GM12878 (cell line): ENCODE measurements at places on chromosomes 2 and 18. TPM values are rescaled to one million over a fixed set of nuclear protein-coding genes. Genes with fewer than 3 reads are reported as not detected.

GRCh38 chr2:75340560-75340959 is 141.2 kb upstream of the TACR1 start:
- no peak overlapping the region for H3K4me3 ChIP-seq
- no peak overlapping the region for H3K27ac ChIP-seq
- no peaks in the 10 kb centered on the region for H3K4me1 ChIP-seq
- DNase-seq: no peak
- no peaks in the 10 kb centered on the region for H3K36me3 ChIP-seq

DNA sequence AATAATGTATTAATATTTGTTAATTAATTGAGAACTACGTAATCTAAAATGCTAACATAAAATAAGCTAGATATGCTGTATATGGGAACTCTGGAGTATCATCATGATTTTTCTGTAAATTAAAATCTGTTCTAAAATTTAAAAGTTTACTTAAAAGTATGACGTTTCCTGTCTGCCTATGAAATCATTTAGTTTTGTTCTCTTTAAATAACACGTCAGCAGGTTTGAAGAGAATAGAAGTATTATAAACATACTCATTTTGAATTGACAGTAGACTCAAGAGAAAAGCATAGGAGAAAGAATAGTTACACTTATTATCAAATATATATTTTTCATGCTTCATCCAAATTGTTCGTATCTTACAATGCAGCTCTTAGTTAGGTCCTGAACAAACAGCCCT is 19.1 kb upstream of the ZNF804A start:
- no peaks in the 10 kb centered on the region for H3K36me3 ChIP-seq
- H3K4me1 ChIP-seq: no peaks in the 10 kb centered on the region
- H3K27me3 ChIP-seq: no peaks in the 10 kb centered on the region
- no peak overlapping the region for H3K4me3 ChIP-seq
- H3K27ac ChIP-seq: no peak overlapping the region

GRCh38 chr2:64244037-64244416 is 99.8 kb upstream of the PELI1 start:
- no peaks in the 10 kb centered on the region for H3K36me3 ChIP-seq
- no peaks in the 10 kb centered on the region for H3K4me1 ChIP-seq
- no peak overlapping the region for H3K27ac ChIP-seq
- no peak overlapping the region for H3K4me3 ChIP-seq
- no peak for DNase-seq

DNA sequence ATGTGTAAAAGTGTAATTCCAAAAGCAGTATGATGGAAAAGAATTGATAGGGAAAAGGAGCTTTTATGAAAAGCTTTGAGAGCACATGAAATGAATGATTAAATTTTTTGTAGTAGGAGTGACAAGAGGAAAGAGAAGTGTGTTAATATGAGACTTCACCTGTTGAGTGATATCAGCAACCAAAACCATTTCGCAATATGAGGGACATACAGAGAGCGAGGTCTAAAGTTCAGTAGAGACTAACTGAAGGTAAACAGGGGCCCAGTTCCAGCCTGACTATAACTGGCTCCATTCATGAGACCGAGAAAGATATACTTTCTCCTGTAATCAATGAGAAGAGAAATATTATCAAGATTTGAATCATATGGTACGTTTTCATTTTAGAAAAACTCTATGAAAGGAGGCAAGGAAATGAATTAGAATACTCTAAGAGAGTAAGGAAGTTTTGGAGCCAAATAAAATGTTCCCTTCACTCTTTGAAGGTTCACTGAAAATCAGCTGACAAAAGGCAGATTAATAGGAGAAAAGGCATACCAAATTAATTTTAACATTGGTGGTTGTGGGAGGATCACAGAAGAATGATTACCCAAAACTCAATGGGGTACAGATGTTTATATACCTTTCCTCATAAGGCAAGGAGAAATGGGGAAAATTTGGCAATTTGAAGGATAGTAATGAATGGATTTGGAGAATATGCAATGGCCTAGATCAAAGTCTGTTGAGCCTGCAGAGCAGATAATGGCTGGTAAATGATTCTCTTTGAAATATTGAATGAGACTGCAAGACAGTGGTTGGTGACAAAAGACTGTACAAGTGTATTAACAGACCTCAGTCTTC is 932.2 kb downstream of the TDRD15 start:
- H3K4me1 ChIP-seq: no peaks in the 10 kb centered on the region

PELI1 gene
- total RNA-seq: 54.6 and 55.4 TPM in 2 replicates

PAX8 gene
- total RNA-seq: 1.2 and 1.5 TPM in 2 replicates

- H3K36me3 ChIP-seq: no peaks in the 10 kb centered on the region
- H3K27ac ChIP-seq: no peak overlapping the region
- H3K4me3 ChIP-seq: no peak overlapping the region
- DNase-seq: no peak
Measured at GRCh38 chr2:70472221-70472890, 81.3 kb downstream of the TGFA start.

PTH2R gene
- not detected in 2 replicates for total RNA-seq

DNA sequence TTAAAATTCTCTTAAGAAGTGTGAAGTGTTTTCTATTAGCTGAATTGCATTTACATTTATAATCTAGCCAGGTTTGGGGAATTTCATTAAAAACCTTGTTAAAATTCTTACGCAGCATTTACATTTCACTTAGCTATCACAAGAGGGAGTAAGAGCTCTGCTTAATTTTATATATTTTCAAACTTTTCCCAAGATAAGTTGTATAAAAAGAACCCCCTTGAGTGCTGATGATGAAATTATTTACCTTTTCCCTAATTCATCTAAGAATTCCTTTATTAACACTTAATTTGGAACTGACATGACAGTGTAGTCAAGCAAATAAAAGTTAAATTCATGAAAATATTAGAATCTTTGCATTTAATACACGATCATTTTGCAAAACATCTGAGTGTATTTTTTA is 54.2 kb upstream of the ZSWIM2 start:
- H3K27ac ChIP-seq: no peak overlapping the region
- H3K36me3 ChIP-seq: no peaks in the 10 kb centered on the region
- no peaks in the 10 kb centered on the region for H3K27me3 ChIP-seq
- no peaks in the 10 kb centered on the region for H3K4me1 ChIP-seq
- no peak for DNase-seq
- H3K4me3 ChIP-seq: no peak overlapping the region

DNA sequence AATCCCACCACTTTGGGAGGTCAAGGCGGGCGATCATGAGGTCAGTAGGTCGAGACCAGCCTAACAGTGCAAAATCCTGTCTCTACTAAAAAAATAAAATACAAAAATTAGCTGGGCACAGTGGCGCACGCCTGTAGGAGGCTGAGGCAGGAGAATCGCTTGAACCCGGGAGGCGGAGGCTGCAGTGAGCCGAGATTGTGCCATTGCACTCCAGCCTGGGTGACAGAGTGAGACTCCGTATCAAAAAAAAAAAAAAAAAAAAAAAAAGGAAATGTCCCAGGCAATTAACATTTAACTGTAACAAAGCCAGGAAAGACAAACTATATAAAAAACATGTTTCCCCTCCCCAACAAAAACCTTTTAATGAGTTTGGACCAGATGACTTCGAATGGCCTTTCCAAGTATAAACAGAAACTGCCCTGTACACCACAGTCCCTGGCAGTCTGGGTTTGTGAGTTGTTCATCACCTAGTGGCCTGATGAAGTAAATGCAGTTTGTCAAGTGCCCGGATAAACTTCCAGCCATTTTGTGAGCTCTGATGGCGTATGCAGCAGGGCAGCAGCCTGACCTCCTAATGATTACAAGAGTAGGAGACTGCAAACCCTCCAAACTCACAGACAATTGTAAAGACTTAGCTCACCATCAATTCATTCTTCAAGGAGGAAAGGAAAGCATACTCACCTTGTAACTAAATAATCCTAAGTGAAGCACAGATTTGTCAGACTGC is 16.6 kb upstream of the PCBP1 start:
- H3K4me1 ChIP-seq: peaks cover 18% of the 10 kb centered on the region
- H3K36me3 ChIP-seq: peaks cover 3% of the 10 kb centered on the region
- no peaks in the 10 kb centered on the region for H3K27me3 ChIP-seq

- DNase-seq: no peak
- H3K27me3 ChIP-seq: no peaks in the 10 kb centered on the region
- H3K4me3 ChIP-seq: no peak overlapping the region
- no peak overlapping the region for H3K27ac ChIP-seq
Measured at GRCh38 chr2:117085737-117086136, 728.8 kb upstream of the DDX18 start.

GRCh38 chr2:241844066-241844728 is 14.5 kb downstream of the PDCD1 start:
- no peaks in the 10 kb centered on the region for H3K36me3 ChIP-seq
- no peak for DNase-seq
- no peaks in the 10 kb centered on the region; the same call in 1 of the 2 replicates for H3K27me3 ChIP-seq
- peak overlapping the region; percentile 18; the same call in 1 of the 2 replicates for H3K27ac ChIP-seq
- peak overlapping the region; percentile 28; the same call in 1 of the 2 replicates for H3K4me3 ChIP-seq

DNA sequence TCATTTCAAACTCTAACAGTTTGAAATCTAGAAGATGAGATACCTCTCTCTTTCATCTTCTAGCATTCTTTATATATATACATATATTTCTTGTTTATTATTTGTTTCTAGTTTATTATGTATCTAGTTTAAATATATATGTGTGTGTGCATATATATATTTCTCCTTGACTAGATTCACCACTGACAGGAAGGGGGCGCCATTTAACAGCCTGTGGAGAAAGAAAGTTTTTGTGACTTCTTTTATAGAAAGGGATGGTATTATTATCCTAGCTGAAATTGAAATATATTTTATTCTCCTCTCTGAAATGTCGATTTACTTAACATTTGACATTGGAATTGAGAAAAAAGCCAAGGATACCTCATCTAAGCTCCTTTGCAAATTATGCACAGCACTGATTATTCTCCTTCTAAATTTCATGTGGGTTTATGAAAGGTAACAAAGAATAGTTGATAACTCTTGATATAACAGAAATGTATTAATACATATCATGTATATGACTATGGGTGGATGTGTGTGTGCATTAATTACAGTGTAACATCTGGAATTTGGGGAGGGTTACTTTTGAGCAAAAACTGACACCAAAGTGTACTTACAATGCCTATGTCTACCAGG is 160.7 kb upstream of the NT5C1B start:
- H3K4me1 ChIP-seq: no peaks in the 10 kb centered on the region
- no peaks in the 10 kb centered on the region for H3K36me3 ChIP-seq
- no peak overlapping the region for H3K4me3 ChIP-seq
- no peak overlapping the region for H3K27ac ChIP-seq

CYP26B1 gene
- not detected in 2 replicates for total RNA-seq

NT5C1B gene
- not detected in 2 replicates for total RNA-seq

DNA sequence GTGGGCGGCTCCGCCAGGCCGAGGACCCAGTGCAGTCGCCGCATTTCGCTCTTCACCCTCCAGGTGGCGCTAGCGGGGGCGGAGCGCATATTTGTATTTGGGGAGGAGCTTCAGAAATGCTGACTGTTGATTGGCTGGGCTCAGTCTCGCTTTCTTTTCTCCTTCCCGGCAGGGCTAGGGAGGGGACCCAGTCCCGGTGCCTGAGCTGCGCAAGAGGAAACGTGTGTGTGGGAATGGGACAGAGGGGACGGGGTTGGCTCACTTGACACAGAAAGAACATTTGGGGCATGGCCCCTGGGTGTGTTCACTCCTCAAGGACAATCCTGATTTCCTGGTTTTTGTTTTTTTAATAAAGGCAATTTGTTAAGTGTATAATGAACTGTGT is 20.3 kb upstream of the DNMT3A start:
- DNase-seq: peak; percentile 88
- peaks cover 13% of the 10 kb centered on the region for H3K4me1 ChIP-seq
- H3K27me3 ChIP-seq: no peaks in the 10 kb centered on the region

SLC38A11 gene
- total RNA-seq: not detected in 2 replicates

DNA sequence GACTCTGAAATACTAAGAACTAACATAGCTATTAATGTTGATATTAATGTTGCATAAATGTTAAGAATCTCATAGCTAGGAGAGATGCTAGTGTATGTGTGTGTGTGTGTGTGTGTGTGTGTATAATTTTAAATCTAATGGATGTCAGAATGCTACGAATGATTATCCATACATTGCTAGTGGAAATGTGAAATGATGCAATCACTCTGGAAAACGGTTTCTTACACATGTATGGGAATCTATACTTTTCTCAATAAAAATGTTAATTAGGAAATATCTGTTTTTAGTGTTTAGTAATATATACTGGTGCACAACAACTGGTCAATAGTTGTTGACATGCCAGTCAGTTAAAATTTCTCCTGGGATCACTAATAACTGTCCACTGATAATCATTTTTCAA is 908.8 kb upstream of the POU3F3 start:
- DNase-seq: no peak
- no peaks in the 10 kb centered on the region for H3K4me1 ChIP-seq
- H3K27me3 ChIP-seq: no peaks in the 10 kb centered on the region
- no peak overlapping the region for H3K4me3 ChIP-seq
- no peak overlapping the region for H3K27ac ChIP-seq

DNA sequence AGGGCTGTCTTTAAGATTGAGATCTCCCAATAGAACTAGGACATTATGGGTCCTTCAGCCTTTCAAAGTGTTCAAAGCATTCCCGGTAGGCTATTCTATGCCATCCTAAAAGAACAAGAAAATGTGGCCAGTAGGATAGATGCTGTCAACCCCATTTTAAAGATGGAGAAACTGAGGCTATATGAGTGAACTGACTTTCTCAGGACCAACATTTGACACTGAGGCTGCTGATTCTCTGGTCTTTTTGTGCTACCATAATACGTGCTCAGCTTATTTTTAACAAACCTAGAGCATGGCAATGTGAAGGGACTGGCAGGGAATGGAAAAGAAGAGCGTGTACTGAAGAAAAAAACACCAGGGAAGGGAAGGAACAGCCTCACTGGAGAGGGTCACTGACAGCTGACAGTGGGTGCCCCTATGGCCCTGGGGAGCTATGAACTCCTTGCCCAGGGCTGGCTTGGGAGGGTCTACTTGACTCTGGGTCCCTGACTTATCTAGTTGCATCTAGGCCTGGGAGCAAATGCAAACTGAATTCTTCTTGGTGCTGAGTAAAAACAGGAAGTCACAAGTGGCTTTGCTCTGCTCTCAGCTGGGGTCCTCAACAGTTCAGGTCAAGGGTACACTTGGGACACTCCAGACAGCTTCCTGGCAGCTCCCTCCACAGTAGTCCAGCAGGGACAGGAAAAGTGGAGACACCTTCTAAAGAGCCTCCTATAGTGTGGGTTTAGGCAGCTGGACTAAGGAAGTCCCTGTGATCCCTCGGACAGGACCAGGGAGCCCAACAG is 2.3 kb downstream of the CYRIA start:
- no peak overlapping the region for H3K4me3 ChIP-seq
- DNase-seq: no peak
- no peaks in the 10 kb centered on the region for H3K36me3 ChIP-seq
- peaks cover 12% of the 10 kb centered on the region for H3K27me3 ChIP-seq
